ENCODE measurements at places on chromosomes 2 and 18.

- no peak for DNase-seq
These were observed 11.5 kb downstream of the ROCK1 start for GRCh38 chr18:21100146-21100545.

GRCh38 chr2:21836261-21836660, 712.5 kb downstream of the TDRD15 start:
- no peak for DNase-seq

GRCh38 chr2:86037141-86037794, 68.4 kb downstream of the POLR1A start:
- peak; percentile 77 for DNase-seq

DNA sequence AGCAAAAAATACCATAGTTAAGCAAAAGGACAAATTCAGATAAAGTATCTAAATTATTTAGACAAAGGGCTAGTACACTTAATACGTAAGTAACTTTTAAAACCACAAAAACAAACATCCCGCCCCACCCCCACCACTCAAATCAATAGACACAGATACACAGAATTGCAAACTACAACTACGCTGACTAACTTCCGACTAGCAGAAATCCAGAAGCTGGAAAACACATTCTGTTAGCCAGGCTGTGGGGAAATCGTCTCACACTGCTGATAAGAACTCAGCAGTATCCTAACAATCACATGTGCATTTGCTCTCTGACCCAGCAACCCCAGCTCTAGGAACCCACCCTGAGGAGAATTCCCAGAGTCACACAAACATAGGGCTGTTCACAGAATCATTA, 16.6 kb downstream of the FAM168B start:
- no peak for DNase-seq

GRCh38 chr2:220703279-220703678, 868.8 kb downstream of the EPHA4 start:
- DNase-seq: no peak

DNA sequence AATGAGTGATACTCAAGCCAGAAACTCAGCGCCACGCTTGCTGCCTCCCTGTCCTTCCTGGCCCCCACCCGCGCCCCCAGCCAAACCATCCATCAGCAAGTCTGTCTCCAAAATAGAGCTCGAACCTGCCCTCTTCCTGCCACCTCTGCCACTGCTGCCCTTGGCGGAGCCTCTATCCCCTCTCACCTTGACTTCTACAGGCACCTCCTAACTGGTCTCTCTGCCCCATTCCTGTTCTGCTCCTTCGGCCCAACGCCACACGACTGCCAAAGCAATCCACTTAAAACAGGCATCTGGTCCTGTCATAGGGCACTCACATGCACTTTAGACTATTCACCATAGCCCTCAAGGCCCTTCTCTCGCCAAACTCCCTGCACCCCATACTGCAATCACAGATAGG, 210.3 kb upstream of the SMAD2 start:
- DNase-seq: no peak

DNA sequence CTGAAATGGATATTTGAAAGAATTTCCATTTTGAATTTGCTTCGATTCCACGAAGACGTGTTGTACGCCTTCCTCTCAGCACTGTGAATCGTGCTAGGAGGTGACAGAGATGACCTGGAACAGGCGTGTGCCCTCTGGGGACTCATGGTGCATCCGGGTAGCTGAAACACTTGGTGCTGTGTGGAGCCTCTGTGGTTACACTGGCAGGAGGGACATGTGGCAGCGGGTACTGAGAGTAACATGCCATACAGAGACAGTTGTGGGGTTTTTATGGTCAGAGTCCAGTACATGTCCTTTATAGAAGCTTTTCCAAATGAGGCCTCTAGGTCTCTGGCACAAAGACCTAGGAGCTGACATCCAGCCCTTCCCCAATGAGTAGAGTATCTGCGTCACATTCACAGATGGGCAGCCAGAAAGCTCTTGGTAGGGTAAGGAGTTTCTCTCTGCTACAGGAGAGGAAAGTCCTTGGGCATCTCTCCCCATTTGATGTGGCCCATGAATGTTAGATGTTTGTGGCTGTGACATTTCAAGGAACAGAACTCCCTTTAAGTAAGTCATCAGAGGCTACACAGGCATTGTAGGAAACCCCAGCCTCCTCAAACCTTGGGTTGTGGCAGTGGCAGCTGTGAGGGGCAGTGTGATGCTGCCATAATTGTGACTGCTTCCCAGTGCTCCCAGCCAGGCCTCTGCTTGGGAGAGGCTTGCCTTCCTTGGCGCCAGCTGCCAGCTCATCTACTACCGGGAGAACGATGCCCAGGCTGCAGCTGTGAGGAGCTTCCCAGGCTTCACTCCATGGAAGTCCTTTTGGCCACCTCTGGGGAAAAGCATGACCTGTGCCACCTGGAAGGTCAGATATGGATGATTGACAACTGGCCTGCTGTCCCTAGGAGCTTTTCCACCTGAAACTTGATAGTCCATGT, 80.6 kb downstream of the ACOXL start:
- no peak for DNase-seq

DNA sequence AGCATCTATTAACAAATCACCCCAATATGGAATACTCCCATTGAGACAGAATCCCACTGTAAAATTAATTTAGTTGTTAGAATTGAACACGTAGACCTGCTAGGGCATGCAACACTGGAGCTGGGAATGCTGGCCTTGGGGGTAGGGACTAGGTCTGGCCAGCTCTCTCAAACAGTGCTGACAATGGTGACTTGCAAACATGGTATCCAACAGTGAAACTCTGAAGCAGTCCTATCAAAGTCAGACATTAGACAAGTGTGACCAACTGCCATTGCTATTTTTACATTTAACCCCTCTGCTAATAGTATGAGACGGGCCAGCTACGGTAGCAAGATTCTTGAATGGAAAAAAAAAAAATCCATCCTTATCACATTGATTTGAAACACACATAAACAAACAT, 7.2 kb downstream of the E2F6 start:
- DNase-seq: no peak

GRCh38 chr18:75185460-75185859, 23.5 kb downstream of the PTGR3 start:
- no peak for DNase-seq

GRCh38 chr2:181626671-181627070, 30.2 kb downstream of the CERKL start:
- DNase-seq: no peak

DNA sequence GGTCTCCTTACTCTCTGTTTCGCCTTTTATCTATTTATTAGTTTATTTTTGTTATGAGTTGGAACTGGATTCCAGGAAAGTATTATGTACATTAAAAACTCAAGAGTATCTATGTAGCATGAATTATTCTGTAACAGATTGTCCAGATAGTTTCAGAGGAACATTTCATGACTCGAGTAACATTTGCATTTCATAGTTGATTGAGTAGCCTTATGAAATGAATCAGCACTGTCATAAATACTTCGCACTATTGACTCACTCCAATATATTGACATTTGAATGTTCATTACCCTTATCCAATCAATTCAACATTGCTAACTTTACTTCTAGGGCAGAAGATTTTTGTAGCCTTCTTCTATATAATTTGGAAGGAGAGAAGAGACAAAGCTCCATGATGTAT, 11.3 kb upstream of the VRK2 start:
- no peak for DNase-seq

- DNase-seq: no peak
These were observed 31.8 kb upstream of the IMP4 start for GRCh38 chr2:130310881-130311280.

DNA sequence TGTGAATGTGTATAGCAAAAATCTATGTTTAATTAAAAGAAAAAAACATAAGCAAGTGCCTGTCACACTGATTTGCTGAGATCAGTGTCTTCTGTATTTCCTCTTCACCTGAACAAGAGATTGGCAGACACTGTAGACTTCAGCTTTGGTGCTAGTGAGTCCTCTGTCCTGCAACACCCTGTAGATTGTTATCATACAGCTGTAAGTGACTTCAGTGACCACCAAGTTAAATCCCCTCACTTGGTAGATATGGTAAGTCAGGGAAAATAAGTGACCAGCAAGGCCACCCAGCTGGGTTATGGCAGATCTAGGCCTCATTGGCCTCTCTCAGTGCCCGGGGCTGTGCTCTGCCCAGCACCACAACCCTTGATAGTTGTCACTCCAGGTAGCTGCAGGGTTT, 119.7 kb upstream of the EML6 start:
- DNase-seq: no peak

DNA sequence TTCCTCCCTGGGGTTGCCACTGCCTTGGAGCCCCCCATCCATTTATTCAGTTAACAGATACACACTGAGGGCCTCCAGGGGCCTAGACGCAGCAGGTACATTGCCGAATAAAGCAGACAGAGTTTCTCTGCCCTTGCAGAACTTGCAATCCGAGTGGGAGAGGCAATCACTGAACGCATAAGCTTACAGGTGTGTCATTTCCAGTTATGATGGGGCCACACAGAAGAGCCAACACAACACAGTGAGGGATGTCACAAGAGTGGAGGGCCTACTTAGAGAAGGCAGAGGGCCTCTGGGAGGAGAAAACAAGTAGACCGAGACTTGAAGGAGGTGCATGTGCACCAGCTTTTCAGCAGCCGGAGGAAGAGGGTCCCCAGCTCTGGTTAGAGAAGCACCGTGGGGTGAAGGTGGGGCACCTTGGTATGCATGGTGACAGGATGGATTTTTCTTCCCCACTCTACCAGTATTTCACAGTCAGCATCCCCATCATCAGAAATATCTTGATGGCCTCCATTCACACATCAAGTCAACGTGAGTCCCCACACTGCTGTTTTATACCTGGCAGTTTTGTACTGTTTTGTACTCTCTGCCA, 150.9 kb downstream of the SMAD7 start:
- no peak for DNase-seq

DNA sequence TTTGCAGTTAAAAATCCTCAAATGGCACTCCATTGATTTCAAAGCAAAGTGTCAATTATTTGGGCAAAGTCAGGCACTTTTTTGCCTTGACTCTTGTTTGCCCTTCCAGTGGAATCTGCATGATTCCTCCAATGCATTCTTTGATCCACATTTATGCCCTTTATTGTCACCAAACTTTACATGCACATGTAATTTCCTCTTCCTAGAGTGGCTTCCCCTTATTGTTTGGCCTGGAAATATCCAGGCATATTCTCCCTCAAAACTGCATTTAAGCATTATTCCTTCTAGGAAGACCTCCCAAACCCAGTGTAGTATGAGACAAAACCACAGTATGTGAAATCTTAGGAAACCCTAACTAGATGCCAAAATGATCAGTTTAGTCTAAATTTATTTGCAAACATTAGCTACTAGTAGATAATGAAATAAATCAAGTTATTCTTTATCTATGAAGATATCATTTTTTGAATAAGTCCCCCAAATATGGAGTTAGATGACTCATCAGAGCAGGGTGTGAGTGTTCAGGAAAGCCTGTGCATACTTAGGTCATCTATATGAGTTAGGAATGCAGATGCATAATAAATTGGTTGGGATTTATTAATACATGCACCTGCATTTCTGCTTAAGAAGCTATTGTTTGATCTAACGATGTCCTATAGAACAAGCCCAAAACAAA, 433.3 kb upstream of the TCF4 start:
- no peak for DNase-seq

GRCh38 chr2:163852616-163853015, 116.8 kb upstream of the FIGN start:
- DNase-seq: no peak

GRCh38 chr18:73577365-73577764, 570.3 kb downstream of the FBXO15 start:
- no peak for DNase-seq

- no peak for DNase-seq
These were observed 8.7 kb upstream of the METAP1D start for GRCh38 chr2:171991027-171991426.

DNA sequence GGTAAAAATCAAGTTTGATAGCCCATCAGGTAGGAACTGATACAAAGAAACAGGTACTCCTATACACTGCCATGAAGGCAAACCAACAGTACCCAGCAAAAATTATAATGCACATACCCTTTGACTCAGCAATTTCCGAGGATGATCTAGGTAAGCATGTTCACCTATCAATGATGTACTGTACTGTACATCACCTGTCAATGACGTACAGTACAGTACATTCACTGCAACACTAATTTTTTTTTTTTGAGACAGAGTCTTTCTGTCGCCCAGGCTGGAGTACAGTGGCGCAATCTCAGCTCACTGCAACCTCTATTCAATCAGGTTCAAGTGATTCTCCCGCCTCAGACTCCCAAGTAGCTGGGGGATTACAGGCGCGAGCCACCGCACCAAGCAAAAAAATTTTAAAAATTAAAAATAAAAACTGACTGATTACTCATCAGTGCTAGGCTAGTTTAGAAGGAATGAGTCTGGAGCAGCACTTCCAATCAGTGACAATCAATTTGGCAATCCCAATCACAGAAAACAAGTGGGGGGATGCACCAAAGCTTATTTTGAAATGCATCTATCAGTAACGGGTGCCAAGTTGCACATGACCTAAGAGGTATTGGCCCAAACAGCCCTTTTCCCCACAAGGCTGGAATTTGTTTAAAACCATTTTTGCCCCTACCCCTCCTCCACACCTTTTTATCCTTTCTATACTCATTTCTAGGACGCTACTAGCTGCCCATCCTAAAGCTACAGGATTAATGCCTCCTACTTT, 8.2 kb downstream of the SRSF7 start:
- DNase-seq: no peak

- peak; percentile 78 for DNase-seq
These were observed 1.2 kb downstream of the TGOLN2 start for GRCh38 chr2:85326406-85327159.

GRCh38 chr2:27708257-27708654, 44.6 kb downstream of the SLC4A1AP start:
- DNase-seq: no peak

DNA sequence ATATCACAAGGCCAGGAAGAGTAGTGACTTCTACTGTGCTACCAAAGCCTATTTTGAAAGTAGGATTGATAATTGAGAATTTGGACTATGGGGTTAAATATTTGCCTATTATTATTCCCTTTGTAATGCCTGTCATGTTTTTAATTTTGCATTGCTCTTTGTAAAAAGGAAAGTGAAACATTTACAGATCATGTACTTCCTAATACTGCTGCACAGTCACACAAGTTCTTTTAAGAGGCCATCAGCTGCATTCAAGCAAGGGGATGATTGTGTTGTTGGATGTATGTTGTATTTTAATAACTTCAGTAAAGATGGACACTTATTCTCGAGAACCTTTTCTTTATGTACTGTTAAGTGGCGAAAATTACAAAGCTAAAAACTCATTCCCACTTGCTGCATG, 70.1 kb downstream of the PLEKHA3 start:
- no peak for DNase-seq

DNA sequence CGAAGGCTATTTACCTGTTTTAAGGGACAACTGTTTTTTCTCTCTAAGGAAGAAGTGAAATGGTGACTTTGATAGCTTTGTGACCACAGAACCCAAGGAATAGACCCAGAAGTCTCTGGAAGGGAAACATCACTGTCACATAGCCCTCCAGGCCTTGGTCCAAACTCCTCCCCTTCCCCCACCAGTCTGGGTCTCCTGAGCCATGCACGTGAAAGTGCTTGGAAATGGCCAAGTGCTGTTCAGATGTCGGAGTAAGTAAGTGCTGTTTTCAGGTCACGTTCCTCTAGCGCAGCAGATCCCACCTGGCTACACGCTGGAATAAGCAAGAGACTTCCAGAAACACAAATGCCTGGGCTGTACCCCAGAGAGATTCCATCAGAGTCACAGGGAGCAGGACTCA, 73.0 kb upstream of the AFF3 start:
- no peak for DNase-seq
